ENCODE measurements at places on chromosomes 3 and 15.
A peak's percentile ranks its signal among the peaks of the same experiment; 100 is the strongest.

DNA sequence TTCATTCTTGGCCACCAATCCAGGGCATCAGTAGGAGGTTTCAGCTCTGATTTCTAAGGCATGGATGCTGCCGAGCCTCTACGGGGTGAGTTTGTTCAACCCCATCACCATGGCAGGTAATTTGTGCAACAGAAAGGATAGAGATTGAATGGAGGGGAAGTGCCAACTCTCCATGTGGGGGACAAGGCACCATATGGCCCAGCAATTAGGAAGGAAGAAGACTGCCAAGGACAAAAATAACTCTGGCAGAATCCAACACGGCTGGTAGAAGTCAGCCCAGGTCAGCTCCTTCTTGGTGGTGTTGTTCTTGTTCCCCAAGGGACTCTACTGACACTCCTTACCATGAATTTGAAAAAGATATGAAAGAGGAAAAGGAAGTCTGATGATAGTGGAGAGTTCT lies 503.9 kb downstream of the MAGI1 start:
- DNase-seq = no peak

GRCh38 chr15:71141572-71141971 lies 26.3 kb downstream of the THSD4 start:
- DNase-seq = no peak

GRCh38 chr3:15217841-15218267 lies 11.8 kb downstream of the CAPN7 start:
- no peak for DNase-seq

GRCh38 chr15:72809329-72809728 lies 25.8 kb upstream of the ADPGK start:
- DNase-seq = no peak

DNA sequence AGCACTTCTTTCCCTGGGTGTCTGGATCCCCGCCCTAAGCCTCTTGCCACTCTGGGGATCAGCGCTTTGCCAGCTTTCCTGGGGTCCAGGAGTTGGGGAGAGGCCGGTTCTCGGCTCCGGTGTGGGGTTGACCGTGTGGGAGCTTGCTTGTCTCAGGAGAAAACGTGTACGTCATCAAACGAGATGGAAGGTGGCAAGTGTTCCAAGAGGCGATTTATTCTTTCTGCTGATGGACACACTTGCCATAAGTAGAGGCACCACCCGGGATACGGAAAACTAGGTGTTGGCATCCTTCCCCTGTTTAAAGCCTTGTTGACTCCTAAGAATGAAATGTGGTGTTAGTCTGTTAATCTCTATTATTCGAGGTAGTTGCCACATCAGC lies 295 bp downstream of the ZWILCH start:
- DNase-seq = no peak

- no peak for DNase-seq
These were observed 29.8 kb upstream of the RPL29 start for GRCh38 chr3:52025453-52025852.

DNA sequence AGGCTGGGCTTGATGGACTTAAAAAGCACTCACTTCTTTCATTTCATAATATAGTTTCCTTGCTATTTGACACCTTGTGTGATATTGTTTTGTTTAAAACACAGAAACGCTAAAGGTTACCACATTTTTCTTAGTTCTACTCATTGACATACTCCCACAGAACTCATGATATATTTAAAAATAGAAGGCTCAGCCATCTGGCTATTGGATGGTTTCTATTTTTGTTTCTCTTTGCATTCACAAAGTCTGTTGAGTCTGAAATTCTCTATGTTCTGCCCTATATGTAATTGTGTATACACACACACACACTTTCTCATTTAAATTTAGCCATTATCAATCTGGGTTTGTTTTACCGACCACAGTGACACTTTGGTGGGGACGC lies 128.2 kb downstream of the SOX2 start:
- no peak for DNase-seq

- no peak for DNase-seq
These were observed 5.7 kb downstream of the TMEM207 start for GRCh38 chr3:190444006-190444405.

GRCh38 chr3:10925436-10926255 lies 66.9 kb upstream of the SLC6A1 start:
- no peak for DNase-seq

DNA sequence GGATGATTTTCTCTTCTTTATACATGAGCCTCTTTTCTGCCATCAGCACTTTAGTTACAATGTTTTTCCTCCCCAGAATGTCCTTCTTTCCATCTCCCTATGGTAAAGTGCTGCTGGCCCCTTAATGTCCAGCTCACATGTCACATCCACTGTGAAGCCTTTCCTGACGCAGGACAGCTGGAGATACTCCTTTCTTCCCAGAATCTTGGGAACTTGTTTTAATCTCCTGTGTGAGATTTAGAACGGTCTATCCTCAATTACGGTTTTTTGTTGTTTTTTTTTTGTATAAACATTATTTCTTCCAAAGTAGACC lies 147.7 kb upstream of the TSC22D2 start:
- DNase-seq = no peak

GRCh38 chr15:56699743-56700142 lies 33.6 kb downstream of the ZNF280D start:
- DNase-seq = no peak

- DNase-seq = no peak
These were observed 80.5 kb downstream of the CDIN1 start for GRCh38 chr15:36659917-36660316.

GRCh38 chr3:126945171-126945721 lies 37.7 kb upstream of the PLXNA1 start:
- DNase-seq = no peak

DNA sequence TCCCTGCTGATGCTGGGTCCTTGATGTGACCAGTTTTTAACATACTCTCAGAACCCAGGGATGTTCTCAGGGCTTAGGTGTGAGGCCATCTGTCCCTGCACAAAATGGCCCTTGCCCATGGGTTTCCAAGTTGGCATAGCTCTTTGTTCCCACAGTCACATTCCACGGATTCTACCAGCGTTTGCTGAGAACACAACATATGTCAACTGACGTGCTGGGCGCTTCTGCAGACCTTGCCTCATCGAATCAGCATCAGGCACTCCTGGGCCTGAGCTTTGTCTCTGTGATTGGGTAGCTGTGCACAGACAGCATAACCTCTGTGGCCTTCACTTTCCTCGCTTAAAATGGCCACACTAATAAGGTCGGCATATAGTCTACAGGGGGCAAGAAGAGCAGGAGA lies 69.0 kb downstream of the MGLL start:
- DNase-seq = no peak

DNA sequence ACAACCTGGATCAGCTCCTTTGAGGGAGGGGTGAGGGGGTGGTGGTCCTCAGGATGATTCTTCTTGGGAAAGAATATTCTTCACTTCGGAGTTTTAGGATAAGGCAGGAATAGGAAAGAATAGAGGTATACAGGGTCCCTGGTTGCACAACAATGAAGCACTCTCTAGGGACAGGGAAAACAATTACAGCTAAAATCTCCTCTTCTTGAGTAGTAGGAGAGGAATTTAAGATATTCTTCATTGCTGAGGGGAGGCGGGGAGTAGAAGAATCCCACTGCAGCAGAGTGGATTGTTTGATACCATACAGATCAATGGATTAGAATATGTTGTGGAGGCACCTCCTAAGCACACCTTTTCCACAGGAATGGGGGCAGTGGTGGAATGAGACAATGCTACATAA lies 20.5 kb downstream of the SLC9C1 start:
- no peak for DNase-seq

DNA sequence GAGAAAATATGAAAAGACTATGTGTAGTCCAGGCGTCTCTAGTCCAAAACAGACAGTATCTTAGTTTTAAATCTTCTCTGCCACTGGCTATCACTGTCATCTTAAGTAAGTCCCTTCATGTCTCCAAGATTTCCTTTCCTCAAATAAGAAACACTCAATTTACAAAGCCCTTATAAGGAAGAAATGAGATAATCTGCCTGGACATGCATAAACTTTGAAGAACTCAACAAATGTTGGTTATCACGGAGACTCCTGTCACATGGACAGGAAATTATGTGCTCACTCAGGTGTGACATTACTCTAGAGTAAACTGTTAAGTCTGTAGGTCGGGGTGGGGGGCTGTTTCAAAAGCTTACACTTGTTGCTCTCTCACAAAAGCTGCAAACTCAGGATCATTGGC lies 91.9 kb downstream of the IMPG2 start:
- DNase-seq = no peak

DNA sequence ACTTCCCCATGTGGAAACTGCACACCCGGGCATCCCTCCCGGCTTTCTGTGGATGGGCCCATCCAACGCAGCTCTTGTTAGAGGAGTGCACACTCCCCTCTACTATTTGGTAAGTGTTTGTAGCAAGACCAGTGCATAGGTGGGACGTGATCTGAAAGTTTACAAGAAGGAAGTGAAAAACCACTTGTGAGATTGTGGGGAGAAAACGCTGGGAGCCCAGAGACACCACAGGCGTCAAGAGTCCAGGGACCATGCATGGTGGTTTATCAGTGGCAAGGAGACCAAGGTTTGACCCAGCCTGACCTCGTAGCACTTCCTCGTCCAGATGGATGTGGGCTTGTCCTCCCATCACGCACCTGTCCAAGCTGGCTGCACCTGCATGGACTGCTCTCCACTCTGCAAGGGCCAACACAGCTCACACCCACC lies 51.6 kb downstream of the ATP10A start:
- no peak for DNase-seq

DNA sequence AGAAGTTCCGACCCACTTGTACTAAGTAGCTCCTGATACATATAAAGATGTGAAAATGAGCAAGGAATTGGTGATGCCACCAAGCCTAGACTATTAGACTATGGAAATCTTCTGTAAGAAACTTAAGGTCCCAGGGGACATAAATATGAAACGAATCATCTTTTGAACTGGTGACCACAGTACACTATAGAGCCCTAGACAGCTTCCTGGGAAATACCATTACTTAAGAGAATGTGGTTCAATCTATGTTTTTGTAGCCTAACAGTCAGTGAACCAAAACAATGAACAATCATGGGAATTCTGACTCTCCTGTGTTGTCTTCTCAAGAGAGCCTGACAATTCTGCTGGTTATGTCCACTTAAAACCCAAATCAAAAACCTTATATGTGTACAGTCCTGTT lies 191.6 kb downstream of the GREM1 start:
- DNase-seq = peak; percentile 72

DNA sequence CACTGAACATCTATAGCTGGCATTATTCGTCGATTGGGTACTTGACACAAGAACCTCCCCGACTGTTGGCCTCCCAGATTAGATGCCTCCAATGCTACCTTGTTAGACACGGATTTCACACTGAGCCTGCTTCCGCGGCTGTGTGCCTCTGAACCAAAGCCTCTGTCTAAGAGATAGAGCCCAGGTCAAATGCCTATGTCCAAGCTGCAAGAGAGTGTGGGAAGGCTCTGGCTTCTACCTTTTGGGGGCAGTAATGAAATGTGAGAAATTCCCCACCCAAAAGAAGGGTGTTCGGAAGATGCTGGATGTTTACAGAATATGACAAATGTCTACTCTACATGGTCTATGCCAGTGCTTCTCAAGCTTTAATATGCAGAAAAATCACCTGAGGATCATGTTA lies 2.0 kb upstream of the RPUSD2 start:
- no peak for DNase-seq

DNA sequence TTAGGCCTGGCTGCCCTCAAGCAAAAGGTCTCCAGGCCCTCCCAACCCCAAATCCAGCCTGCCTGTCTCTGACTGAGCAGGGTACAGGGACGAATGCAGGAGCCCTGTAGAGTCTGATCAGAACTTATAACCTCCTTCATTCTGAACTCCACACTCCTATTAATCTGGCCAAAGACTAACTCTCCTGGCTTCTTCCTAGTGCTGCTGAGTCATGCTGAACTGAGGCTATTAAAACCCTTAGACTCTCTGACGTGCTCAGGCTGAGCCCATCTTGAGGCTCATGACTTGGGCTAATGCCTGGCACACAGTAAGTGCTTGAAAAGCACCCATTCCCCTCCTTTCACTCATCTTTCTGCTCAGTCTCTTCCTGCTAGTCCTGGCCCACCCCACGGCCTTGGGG lies 81.9 kb downstream of the NUP210 start:
- no peak for DNase-seq

DNA sequence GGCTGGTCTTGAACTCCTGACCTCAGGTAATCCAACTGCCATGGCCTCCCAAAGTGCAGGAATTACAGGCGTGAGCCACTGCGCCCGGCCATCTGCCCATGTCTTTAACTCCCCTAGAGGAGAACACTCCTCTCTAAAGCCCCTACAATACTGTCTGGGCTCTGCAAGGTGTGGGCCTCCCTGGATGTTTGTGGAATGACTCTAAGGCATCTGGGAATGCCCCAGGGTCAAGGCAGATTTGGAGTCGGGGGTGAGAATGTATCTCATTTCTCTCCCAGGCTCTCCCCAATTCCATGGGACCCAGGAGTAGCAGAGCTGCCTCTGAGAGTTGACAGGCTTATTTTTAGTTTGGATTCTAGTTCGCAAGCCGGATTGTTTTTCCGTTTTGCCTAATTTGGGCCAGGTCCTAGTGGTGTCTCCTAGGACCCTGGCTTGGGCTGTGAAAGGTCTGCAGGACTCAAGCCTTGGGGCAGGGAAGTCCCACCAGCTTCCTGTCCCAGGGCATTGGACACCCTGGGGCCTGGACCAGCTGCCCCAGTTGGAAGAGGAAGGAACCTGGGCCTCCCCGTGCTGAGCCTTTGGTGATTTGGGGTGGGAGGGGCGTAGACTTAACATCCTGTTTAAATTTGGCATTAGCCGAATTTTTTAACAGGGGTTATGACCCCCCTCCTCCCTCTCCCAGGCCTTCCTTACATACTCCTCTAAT lies 53.5 kb downstream of the MAGEF1 start:
- DNase-seq = no peak

GRCh38 chr3:120477781-120478180 lies 27.0 kb upstream of the FSTL1 start:
- DNase-seq = no peak

DNA sequence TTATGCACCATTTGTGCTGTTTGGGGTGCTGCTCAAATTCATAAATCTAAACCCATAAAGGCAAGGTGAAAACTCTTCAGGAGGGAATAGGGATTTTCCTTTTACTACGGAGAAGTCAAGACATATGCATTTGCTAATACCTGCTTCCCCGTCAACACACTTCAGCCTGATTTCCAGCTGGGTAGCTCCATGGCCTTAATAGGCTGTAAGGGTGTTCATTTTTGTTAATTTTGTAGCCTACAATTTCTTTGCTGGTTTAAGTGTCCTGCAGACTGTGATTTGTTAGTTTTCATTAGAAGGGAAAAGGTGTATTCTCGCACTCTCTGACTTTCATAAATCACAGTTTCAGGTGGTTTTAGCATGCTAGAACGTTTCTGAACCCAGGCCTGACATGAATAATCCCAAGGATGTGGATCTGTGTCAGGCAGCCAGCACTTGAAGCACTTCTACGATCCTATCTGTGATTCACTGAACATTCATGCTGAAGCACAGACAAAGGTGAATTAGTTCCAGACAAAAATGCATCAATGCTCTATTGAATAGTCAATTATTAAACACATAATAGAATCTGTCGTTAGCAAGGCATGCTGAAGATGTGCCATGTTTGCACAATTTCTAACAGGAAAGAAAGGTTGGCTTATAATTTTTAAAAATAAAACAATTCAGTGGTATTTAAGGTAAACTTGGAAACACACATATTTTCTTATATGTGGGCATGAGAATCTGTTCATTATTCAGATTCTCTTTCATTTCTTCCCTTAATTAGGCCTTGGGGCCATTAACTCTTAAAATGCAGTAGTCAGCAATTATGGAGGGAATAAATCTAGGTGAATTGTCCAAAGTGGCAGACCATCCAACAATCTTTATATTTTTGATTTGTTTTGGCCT lies 17.9 kb upstream of the NMNAT3 start:
- no peak for DNase-seq

- DNase-seq = no peak
These were observed 7.1 kb downstream of the RMDN3 start for GRCh38 chr15:40747685-40748631.

GRCh38 chr3:12221663-12222062 lies 63.0 kb upstream of the TIMP4 start:
- no peak for DNase-seq
